Upper lobe of left lung (tissue), 6 donors: ENCODE measurements at places on chromosomes 16 and 17. TPM values are rescaled to one million over a fixed set of nuclear protein-coding genes. Genes with fewer than 3 reads are reported as not detected.

DNA sequence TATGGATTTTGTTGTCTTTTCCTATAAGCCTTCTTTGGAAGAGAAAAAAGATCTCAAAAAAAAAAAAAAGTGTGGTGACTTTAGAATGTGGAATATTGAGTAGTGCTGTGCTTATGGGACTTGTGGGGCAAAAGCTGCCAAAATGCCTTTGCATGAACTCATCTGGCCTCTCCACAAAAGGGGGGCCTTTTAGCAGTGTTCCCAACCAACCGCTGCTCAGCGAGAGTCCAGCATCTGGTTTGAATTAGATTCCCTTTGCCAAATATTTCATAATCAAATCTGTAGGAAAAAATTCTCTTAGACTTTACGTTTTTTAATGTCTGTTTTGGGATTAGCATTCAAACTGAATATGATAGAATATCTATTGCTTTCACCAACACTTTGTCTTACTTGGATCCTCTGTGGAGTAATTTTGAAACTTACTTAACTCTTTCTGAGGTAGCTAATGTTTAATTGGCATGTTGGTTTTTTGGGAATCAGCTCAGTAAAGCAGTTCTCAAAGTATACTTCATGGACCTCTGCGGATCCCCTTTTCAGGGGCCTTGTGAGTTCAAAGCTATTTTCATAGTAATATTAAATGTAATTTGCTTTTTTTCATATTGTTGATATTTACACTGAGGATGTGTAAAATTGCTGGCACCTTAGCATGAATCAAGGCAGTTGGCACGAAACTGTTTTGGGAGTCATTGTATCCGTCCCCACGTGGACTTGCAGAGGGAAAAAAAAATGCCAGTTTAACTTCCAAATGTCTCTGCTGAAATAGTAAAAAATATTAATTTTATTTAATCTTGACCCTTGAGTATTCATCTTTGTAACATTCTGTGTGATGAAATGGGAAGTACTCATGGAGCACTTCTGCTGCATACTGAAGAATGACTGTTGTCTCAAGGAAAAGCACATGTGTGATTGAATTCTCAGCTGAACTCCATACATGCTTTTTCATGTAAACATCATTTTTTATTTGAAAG lies 34.7 kb upstream of the VPS4A start:
- peak; percentile 30 for DNase-seq

DNA sequence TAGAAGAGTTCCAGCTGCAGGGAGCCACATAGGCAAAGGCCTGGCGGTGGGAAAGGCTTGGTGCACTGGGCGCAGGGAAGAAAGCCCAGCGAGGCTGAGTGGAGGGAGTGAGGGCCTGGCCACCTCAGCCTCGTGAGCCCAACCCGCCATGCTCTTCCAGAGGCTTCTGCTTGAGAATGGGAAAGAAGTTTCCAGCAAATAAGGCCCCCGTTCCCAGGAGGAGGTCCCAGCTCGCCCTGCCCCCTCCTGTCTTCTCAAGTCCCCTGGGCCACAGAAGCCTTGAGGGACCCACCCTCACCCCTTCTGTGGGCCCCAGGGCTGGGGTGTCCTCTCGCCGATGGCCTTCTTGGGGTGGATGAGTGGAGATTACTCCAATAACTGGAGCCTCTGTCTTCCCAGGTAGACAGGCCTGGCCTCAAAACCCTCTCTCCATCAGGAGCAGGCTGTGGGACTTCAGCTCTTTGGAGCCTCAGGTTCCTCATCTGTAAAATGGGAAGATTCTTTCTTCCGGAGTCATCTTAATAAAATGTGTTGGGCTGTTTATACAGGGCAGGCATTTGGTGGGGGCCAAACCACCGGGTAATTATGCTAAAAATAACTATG lies 933 bp upstream of the SNN start:
- DNase-seq, result no peak

DNA sequence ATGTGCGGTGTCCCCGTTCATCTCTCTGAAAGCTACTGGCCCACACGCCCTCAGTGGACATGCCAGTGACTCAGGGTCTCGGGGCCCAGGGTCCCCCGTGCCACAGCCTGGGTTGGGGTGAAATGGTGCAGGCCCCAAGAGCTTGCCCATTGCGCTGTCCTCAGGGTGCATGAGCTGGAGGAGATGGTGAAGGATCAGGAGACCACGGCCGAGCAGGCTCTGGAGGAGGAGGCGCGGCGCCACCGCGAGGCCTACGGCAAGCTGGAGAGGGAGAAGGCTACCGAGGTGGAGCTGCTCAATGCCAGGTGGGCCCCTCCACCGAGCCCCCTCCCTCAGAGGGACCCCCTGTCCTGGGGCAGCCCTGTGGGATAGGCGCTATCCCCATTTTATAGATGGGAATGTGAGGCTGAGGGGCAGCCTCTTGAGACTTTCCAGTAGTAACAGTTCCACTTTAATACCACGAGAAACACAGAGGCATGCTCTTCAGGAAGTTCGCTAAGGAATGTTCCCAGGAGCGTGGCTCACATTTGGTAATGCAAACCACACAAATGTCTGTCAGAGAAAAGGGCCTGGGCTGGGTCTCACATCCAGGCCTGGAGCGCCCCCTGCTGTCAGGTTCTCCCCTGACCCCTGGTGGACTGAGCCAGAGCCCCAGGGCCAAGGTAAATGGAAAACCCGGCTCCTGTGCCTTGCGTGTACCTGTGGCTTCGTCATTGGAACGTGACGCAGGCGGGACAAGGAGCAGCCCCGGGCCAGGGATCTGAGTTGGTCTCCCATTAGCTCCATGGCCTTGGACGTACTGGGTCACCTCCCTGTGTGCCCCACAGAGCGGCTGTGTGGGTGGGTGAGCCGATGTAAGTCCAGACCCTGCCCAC lies 133.7 kb downstream of the RAB11FIP4 start:
- peak; percentile 86 for DNase-seq

DNA sequence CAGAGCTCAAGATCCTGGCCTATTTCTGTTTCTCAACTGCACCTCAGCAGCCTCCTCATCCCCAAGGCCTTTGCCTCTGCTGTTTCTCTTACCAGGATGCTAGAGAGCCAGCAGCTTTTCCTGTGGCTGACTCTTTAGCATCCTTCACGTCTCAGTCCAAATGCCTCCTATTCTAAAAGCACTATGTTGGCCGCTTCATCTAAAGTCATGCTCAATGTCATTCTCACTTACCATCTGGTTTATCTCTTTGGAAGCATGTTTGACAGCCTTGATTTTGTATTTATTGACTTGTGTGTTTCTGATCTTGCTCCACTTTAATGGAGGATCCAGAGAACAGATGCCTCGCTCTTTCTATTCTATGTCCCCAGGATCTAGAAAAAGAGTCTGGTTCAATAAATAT lies 351.8 kb upstream of the CDH11 start:
- no peak for DNase-seq

GRCh38 chr17:5434984-5435383 lies 4.0 kb downstream of the C1QBP start:
- no peak for DNase-seq

GRCh38 chr16:48451323-48451722 lies 66.1 kb upstream of the SIAH1 start:
- no peak for DNase-seq

DNA sequence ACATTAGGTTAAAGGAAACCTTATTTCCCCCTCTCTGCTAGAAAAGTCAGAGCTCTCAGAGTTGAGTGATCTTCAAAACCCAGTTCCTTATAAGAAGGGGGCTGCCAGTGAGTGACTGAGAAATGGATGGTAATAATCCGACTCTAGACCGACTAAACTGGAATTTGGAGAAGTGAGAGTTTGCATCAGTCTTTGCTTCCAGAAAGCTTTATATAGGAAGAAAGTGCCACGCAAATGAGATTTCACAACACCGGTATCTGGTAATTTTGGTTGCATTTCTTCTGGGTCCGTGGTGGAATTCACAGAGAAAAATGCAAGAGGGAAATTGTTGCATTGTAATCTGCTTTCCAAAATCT lies 271.4 kb downstream of the MAF start:
- DNase-seq, result no peak

DNA sequence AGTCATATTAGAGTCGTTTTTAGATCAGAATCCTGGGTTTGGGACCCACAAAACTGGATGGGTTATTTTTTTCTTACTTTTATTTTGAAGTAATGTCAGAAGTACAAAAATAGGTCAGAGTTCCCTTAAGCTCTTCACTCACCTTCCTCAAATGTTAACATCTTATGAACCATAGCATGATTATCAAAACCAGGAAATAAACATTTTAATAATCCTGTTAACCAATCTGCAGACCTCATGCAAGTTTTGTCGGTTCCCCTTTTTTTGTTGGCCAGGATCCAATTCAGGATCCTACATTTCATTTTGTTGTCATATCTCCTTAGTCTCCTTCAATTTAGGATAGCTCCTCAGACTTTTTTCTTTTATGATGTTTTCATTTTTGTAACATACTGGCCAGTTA lies 162.0 kb downstream of the CHD9 start:
- no peak for DNase-seq

GRCh38 chr17:40062329-40063186 lies at the start of gene THRA:
TSS of gene THRA (plus strand) at chr17:40062965. CDS start at chr17:40074489, 11,524 bp downstream.
- DNase-seq, result peak; percentile 95

- no peak for DNase-seq
These were observed 92.3 kb downstream of the VPS53 start for GRCh38 chr17:622356-622755.

DNA sequence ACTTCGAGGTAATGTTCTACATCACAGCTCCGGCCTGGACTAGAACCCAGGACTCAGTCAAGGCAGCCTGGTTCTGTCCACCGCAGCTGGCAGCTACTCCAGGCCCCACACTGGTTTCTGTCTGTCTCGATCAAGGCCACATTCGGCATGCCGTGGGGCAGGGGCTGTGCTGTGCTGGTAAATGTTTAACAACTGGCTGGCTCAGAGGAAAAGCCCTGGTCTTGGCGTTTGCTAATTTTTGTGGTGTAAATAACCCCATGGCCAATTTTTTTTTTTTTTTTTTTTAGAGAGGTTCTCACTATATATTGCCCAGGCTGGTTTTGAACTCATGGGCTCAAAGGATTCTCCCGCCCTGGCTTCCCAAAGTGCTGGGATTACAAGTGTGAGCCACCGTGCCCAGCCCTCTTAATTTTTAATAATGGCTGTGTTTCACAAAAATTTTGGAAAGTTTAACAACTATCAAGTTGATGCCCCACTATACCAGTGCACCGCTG lies 328 bp upstream of the DRC7 start:
- no peak for DNase-seq

DNA sequence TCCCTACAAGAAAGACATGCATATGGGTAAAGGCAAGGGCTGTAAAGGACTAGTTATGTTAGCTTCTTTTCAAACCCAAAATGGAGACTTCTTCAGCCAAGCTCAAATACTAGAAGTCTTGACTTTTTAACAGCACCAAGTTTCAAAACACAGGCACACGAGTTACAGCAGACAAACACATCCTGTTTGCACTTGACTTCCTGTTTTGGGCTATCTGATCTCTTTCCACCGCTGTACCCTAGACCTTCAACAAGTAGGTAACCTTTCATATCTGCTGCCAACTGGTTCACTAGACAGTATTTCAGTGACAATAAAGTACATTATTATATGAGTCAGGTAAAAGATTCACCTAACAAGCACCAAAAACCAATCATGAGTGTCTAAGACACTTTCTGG lies 12.3 kb downstream of the RFFL start:
- DNase-seq, result peak; percentile 26

DNA sequence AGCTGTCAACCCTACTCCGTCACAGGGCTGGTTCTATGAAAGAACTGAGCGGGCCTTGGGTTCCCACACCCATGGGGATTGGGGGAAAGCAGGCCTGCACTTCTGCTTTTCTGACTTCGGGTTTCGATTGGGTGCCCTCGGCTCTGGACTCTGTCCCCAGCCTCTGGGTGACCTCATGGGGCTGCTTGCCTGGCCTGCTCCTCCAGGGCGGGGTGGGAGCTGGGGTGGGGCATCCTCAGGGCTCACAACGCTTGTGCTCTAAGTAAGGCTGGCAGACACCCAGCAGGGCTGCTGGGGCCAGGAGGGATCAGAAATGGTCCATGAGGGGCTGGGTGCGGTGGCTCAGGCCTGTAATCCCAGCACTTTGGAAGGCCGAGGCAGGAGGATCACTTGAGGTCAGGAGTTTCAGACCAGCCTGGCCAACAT lies 19.2 kb downstream of the ARHGAP27 start:
- peak; percentile 74 for DNase-seq

DNA sequence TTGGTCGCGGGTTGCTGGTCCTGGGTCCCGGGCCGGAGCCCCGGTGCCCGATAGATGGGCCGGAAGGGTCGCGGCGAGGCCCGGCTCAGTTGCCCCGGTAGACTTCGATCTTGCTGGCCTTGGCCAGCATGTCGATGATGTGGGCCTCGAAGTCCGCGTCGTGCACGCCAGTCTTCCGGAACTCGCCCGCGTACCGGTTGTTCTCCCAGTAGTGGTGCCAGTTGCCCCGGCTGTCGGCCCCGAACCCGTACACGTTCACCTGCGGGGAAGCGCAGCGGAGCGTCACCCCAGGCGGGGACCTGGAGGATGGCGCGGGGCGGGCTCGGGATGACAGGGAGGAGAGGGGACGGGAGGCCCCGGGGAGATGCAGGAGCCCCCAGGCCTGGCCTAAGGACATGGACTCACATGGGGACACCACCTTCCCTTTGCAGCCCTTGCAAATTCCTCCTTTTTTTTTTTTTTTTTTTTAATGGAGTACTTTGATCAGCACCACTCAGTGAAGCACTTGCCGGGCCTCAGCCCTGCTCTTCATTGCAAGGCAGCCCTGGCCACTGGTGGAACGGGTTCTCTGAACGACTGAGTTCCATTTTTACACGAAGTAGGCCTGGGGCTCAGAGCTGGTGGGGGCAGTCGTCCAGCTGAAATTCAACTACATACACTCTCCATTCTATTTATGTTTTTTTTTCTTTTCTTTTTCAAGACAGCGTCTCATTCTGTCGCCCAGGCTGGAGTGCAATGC lies 35.1 kb downstream of the DDX19A start:
- no peak for DNase-seq

- no peak for DNase-seq
These were observed 22.6 kb downstream of the ACSM1 start for GRCh38 chr16:20674684-20675487.

- DNase-seq, result no peak
These were observed 7.9 kb downstream of the QPRT start for GRCh38 chr16:29686740-29687332.

DNA sequence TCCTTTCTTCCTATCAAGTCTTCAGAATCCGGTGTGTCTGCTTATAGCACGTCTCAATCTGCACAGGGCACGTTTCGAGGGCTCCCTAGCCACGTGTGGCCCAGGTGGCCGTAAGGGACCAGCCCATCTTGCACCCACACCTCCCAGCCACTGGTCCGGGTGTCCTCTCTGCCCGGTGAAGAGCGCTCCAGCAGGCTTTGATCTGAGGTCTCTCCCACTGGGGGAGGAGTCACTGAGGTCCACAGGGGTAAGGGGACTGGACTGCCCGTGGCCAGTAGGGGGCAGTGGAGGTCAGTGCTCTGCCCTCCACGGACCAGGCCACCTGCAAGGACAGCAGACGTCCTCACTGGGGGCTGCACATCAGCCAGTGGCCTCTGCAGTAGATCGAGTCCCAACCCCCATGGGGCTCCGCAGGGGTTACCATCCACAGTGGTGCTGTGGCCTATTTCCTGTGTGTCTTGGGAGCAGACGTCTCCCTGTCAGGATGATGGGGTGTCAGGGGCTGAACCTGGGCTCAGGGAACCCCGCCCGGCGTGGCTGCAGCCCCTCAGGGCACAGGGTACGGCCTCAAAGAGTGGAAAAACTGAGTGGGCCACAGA lies 204.1 kb upstream of the CIBAR2 start:
- no peak for DNase-seq

Gene ZDHHC1
- total RNA-seq, result 42.2 TPM

Gene PDE6G
- total RNA-seq, result not detected

Gene PIMREG
- 0.76 TPM for total RNA-seq

Gene SRL
- total RNA-seq, result 0.46 TPM

Gene CCDC200
- not detected for total RNA-seq

Gene PTGES3L
- 0.76 TPM for total RNA-seq

Gene IL21R
- 5.6 TPM for total RNA-seq

Gene KRTAP4-1
- total RNA-seq, result not detected
